NCI-H510A treated with DMSO at 0.1 percent for 48 hours (cell line): ENCODE measurements at places on chromosomes 4 and X.

- no peak for DNase-seq
Measured at GRCh38 chr4:109890076-109890475, 22.6 kb upstream of the EGF start.

- DNase-seq, result no peak
Measured at GRCh38 chr4:121594796-121595526, 101.8 kb downstream of the ANXA5 start.

GRCh38 chrX:68488657-68489056 lies 10.2 kb upstream of the YIPF6 start:
- no peak for DNase-seq

DNA sequence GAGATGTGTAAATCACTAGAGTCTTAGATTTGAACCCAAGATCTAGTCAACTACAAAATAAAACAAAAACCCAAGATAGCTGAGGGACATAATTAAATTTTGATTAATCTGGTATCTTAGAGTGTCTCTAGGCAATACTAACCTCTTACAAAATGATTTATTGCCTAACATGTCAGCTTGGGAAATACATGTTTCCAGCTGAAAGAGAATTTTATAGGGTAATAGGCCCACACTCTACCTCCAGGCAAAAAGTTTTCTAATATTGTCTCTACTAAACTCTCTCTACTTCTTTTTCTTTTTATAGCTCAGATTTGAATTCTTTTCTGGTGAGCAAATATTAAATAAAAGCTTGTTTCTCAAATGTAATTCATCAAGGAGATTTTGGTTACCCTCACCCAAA lies 263.2 kb downstream of the IL15 start:
- no peak for DNase-seq

GRCh38 chr4:176438401-176438800 lies 118.6 kb downstream of the SPCS3 start:
- DNase-seq, result no peak

DNA sequence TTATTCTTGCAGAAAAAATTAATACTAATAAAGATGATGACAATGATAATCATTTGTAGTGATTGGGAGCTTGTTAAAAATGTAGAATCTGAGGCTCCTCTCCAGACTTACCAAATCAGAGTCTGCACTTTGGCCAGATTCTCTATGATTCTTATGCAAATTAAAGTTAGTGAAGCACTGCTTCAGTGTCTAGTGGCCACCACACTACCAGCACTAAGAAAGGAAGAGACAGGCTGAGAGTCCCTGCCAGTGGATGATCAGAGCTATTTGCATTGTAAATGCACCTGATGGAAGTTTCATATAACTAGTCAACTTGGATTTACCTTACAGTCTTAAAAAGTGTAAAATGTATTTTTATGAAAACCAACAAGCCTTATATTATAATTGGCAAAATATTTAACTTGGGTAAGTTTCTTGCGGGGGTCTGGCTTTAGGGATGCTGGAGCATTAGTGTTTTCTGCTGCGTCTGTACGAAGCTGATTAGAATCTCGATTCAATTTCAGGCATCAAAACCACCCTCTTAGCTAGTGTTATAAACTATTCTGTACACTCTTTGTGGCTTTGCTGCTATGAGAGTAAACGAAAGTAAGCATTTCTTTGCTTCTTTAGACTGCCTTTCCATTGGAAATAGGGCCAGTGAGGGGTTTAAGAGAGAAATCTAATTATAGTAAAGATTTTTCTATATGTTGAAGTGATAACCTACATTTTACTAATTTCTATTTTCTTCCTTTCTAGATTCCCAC lies 114.1 kb downstream of the TLL1 start:
- DNase-seq, result no peak

DNA sequence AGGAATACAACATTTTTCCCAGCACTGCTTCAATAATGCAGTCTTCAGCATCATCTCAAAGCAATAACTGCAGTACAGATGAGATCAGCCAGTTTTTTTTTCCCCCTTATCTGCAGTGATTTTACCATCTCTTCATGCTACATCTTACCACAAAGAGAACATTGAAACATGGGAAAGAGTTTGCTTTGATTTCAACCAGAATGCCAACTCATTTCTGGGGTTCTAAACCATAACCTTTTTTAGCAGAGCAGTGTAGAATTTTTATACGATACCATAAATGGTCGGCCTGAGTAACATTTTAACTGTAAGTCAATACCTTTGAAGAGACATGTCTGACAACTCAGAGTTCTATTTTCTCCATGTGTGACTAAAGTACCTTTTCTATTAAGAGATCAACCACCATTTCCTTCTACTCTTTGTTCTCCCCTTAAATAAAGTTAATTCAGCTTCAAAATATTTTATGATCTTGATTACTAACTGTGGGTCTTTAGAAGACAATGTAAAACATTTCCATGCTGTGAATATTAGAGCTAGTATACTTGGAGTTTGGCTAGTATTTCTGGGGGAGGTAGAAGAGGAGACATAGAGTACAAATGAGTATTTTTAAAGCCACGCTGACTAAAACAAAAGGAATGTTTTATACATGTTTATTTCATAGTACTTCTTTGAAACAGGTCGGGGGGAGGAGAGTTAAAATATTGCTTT lies 69.1 kb downstream of the TET2 start:
- DNase-seq, result no peak

DNA sequence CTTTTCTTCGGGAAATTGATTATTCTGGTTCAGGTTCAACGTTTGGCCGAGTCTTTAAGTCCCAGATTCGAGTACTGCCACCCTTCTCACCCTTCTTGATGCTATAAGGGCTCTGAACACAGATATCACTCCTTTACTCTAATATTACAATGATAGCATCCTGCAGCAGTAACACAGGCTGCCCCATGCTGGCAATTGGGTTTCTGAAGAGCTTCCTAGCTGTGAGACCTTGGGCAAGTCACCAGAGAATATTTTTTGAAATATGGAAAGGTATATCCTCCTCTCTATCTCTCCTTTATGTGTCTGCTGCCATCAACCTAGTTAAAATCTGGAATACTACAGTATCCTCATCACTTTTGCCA lies 297 bp upstream of the MTMR8 start:
- no peak for DNase-seq

DNA sequence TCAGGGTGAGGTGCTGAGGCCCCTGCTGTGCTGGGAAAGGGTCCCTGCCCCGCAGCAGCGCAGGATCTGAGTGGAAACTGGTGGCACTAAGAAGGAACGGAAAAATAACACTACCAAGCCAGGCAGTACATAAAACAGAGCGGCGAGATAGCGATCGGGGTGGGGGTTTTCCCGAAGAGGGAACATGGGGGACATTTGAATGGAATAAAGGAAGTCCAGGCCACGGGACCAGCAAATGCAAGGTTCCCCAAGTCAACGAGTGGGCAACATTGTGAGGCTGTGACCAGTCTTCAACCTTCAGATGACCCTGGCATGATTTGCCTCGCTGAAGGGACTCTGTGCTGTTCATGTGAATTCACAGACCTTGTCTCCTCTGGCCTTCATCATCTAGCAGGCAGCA lies 13.7 kb downstream of the MSX1 start:
- no peak for DNase-seq

GRCh38 chrX:25005382-25006185 lies 10.2 kb downstream of the ARX start:
- no peak for DNase-seq

DNA sequence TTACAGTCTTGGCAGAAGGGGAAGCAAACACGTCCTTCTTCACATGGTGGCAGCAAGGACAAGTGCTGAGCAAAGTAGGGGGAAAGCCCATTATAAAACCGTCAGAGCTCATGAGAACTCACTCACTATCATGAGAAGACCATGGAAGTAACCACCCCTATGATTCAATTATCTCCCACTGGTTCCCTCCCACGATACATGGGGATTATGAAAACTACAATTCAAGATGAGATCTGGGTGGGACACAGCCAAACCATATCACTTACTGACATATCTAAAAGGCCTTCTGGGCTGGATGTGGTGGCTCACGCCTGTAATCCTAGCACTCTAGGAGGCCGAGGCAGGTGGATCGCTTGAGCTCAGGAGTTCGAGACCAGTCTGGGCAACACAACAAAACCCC lies 117.1 kb upstream of the USP9X start:
- no peak for DNase-seq

DNA sequence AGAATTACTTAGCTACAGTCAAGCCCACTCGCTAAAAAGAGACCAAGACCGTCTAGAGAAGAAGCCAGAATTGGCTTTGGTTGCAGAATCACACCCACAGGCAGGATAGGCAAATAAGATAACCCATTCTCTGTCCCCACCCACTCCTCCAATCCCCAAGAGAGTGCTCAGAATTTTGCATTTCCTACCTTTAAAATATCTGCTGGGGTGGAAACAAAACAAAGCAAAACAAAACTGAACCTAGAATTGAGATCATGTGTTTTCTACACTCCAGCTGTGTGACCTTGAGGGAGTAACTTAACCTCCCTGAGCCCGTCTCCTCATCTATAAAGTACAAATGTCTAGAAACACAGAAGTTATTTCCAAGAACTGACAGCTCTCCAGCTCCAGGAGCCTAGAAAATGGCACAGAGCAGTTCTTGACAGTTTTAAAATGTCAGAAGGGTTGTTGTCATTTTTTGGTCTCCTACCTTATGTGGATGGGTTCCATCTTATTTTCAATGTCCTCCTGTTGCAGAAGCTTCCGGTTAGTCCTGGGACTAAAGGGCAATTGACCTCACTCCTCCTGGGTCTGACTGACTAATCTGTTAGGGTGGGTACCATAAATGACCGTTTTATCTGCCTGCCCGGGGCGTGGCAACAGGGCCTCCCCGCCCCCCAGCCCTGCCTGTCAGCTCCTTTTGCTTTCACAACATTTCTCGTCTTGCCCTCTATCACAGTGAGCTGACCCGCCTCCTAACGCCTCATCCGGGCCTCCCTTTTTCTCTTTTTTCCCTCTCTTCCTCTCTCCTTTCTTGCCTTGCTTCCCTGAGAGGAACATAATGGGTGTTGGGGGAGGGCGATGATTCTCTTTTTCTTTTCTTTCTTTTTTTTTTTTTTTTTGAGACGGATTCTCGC lies 114.0 kb downstream of the RBM47 start:
- DNase-seq, result no peak

GRCh38 chrX:45851434-45851991 lies 650.8 kb upstream of the DIPK2B start:
- DNase-seq, result peak; percentile 30

DNA sequence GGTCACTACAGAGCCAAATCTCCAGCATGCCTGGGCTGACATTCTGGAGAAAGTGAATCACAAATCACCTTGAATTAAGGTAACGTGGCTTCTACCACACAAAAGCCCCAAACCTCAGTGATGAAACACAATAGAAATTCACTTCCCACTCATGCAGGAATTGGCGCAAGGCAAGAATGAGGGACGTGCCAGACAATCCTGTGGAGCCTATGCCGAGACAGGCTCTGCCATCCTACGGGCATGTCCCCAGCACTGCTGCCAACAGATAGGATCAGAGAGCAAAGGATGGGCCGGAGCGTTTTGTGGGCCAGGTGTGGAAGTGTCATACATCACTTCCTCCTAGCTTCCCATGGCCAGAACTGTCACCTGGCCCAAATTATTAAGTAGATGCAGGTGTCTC lies 118.0 kb downstream of the IRF2 start:
- DNase-seq, result no peak

DNA sequence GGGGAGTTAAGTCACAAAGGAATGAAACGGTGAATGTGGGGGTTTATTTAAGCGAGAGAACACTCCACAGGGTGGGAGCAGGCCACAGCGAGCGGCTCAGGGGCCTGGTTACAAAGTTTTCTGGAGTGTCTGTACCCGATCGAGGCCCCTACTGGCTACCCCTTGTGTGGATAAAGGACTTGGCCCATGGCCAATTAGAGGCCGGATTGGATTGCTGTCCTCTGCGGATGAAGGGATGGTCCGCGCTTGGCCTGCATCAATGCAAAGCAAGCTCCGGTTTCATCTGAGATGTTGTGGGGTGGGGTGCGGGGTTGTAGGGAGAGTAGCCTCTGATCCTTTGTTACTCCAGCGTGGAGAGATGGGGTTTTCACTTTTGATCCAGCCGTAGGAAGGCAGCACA lies 1574.5 kb upstream of the TENM3 start:
- DNase-seq, result no peak

DNA sequence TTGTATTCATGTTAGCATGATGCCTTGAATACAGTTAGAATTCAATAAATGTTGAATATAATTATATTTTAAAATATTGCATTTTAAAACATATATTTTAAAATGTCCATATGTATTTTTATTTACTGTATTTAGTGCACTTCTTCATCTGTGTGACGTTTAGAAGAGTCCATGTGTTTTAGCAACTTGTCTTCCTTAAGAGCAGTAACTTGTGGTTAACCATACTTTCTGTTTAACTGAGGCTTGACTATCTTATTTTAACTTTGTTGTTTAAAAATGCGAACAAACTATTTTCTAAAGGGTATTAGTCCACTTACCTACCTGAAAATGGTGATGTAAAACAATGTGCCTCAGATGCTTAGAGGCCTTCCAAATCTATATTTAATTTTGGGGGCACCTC lies 858 bp downstream of the DMP1 start:
- no peak for DNase-seq

DNA sequence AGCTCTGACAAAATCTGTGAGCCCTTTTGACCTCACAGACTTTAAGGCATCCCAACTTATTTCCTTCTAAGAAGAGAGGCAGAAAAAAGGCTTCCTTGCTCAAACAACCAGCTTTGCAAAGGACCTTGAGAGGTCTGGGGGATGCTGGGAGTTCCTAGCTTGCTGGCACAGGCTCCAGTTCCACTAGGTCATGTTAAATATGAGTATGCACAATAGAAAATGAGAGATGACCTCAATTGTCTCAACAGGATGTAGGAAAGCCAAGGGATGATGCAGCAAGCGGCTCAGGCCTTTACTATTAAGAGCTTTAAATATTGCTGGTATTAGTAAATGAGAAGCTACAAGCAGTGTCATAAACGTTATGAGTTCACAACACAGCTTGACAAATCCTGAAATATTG lies 13.3 kb upstream of the ZNF827 start:
- no peak for DNase-seq

DNA sequence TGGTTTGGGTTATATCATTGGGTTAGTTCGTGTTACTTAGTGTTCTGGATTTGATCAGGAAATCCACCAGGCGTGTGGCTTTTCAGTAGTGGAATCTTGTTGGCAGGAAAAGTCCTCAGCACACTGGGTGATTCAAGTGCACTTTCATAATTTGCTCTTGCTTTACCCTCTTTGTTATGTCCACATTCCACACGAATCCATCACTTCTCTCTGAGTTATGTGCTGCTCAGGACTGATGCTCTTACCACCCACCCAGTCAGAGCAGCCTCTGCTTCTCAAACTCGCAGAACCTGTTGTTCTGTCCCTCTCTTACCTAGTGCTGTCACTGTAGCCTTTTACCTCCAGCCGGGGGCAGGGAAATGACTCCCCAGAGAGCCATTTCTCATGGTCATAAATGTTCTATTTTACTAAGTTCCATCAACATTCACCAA lies 37.2 kb upstream of the SCRG1 start:
- peak; percentile 11 for DNase-seq

- peak; percentile 87 for DNase-seq
Measured at GRCh38 chr4:61251129-61251528, 51.0 kb downstream of the ADGRL3 start.
